ENCODE measurements at places on chromosomes 2 and 18.

- no peak for DNase-seq
These were observed 55.7 kb downstream of the ARHGEF33 start for GRCh38 chr2:38945372-38945771.

DNA sequence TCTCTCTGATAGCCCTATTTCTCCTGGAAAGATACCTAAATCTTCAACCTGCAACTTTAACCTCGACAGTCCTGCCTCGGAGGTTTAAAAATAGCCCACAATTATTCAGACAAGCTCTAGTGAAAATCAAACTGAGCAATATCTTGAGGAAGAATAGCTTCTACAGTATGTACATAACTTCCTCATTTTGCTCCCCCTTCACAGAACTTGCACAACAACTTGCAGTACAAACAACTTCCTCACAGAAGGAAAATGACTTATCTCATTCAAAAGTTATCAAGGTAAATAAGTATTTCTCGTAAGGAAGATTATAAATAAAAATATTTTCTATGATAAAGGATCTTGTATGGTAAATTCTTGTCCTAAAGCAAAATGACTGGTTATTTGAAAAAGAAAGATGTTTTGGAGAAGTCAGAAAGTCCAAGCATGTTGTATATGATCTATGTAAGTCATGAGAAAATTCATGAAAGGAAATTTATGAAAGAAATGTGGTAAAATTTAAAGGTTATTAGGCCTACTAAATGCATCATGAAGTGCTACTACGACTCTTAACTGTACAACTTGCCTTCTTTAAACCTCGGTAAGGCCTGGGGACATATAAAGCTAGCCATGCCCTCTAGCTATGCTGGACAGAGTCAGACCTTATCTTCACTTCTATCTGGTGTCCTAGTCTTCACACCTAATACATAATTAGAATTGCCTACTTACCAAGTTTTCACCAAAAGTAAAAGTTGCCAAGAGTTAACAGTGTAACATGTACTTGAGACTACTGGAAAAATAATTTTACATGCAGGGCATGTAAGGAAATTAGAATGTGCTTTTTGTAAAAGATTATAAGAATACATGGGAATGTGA, 394.5 kb downstream of the DLGAP1 start:
- no peak for DNase-seq

DNA sequence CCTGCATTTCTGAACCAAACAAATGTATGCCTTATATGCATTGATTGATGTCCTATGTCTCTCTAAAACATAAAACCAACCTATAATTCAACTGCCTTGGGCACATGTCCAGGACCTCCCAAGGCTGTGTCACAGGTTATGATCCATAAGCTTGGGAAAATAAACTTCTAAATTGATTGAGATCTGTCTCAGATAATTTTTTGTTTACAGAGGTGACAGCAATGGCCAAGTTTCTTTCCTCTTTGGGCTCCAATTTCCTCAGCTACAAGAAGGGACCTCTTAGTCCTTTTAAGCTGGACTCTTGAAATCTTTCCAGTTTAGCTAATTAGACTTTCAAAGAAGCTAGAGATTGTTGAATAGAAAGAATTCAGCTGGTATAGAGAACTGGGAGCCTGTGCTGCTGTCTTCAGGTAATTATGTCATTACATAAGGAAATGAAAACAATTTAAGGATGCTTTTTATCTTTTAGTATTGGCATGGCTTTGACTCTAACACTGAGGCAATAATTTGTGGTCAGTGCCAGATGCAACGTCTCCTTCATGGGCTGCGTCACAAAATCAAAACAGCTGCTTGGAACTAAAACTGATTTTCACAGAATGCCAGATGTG, 412.1 kb upstream of the TRIB2 start:
- no peak for DNase-seq

DNA sequence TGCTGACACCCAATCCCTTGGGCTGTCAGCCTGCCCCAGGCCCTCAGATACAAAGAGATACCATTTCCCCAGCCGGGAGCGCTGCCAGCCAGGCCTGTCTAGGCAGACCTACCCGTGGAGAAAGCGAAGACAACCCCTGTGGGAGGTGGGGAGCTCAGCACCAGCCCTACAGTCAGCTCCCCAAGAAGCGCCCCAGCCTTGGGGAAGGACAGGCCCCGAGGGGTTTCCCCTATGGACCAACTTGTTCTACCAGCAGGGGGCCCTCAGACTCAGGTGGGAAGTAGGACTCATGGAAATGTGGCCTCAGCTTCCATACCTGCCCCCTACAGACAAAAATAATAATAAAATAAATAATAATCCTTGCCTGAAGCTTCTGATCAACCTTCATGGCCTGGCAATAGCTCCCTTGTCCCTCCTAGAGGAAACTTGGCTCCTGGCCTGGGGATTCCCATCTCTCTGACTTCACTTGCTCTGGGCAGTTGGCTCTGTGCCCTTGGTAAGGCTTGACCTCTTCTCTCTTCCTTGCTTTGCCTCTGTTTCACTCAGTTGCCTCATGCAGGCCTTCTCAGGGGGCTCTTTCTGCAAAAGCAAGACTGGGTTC, 7.0 kb downstream of the SLC35F6 start:
- no peak for DNase-seq

- DNase-seq: no peak
These were observed 22.8 kb upstream of the TTN start for GRCh38 chr2:178829981-178830380.

DNA sequence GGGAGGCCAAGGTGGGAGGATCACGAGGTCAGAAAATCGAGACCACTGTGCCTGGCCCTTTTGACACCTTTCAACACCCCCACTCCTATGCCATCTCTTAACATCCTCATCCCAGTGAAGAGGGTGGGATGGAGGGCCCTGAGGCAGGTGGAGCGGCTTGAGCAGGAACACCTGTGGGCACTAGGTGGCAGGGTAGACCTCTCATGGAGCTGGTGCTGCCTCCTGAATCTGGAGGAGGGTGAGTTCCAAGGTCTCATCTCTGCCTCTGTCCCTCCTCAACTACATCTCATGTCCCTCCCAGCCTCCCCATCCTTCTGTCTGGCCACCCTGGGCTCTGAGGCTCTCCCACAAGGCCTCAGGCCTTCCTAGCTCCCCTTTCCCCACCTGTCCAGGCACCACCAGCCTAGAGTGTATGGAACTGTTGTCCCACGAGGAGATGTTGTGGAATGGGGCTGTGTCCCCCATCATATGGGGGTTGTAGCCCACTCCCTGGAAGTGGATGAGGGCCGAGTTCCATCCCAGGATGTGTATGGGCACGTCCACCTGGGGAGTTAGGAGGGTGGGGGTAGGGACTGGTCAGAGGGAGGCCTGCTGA, 17.0 kb upstream of the CRYBA2 start:
- no peak for DNase-seq

GRCh38 chr2:159089543-159089942, 121.1 kb downstream of the TANC1 start:
- DNase-seq: no peak

GRCh38 chr2:224576088-224576715, 9.0 kb downstream of the CUL3 start:
- no peak for DNase-seq

DNA sequence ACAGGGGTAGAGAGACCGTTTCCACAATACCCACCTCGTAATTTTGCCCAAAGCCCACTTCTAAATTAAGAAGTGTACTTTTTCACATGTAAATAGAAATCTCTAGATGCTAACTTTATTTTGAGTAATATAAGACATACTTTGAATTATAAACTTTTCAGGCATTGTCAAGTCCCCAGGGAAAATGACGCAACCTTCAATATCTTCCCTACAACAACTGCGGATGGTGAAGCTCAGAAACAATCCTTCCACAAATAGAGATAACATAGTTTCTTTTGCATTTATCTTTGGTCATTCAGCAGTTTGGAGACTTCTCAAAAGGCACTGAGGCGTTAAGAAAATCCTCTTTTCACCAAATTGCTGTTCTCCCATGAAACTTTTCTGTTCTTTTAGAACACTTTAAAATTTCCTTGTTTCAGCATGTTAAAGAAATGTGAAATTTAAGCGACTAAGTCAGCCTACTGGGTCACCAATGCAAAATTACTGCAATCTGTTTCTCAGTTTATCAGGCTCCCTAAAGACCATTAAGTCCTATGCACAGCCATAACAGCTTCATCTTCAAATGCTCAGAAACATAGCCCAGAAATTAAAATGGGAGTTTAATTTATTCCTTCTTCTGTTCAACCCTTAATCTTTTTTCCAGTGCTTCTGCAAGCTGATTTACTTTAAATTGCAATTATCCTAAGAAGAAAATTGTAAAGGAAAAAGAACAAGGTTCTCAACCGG, 118.3 kb upstream of the DNAJC10 start:
- no peak for DNase-seq

DNA sequence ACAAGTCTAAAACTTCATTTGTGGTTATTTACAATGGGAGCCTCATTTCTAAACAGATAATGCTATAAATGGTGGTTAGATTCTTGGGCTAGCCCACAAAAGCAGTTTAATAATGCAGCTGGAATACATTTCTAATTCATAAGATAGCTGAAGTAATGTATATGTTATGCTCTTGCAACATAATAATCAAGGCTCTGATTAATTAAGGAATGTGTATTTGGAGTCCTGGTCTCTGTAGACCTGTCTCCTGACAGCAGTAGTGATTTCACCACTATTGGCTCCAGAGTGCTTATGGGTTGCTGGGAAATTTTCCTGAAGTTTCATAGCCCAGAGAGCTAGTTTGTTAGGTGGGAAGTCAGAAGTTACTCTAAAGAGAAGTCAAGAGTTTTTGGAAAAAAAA, 21.3 kb upstream of the CDC42EP3 start:
- DNase-seq: no peak

DNA sequence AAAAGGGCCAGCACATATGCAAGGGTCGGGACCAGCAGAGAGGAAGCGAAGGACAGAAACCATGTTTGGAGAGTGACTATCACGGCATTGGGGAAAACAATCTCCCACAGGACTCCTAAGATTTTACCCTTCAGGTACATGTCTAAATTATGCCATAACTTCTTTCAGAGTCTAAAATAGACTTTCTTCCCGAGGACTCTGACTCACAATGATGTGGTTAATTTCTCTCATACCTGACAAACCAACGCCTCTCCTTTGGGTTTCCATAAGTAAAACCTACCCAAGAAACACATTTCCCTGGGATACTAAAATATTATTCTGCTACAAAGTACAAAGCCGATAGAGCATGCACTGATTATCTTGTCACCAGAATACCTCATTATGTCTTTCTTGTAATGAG, 127.8 kb upstream of the NETO1 start:
- DNase-seq: no peak

DNA sequence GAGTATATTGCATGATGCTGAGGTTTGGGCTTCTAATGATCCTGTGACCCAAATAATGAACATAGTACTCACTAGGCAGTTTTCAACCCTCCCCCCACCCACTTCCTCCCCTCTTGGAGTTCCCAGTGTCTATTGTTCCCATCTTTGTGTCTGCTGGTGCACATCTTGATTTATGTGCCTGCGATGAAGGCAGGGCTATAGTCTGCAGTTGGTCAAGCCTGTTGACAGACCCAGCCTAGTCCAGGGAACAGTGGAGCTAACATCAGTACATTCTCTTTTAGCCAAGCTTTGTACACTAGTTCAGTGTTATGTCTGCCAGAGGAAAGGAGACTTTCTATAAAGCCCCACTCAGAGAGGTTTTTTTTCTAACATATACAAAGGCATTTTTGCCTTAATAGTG, 287.6 kb downstream of the CPS1 start:
- no peak for DNase-seq

DNA sequence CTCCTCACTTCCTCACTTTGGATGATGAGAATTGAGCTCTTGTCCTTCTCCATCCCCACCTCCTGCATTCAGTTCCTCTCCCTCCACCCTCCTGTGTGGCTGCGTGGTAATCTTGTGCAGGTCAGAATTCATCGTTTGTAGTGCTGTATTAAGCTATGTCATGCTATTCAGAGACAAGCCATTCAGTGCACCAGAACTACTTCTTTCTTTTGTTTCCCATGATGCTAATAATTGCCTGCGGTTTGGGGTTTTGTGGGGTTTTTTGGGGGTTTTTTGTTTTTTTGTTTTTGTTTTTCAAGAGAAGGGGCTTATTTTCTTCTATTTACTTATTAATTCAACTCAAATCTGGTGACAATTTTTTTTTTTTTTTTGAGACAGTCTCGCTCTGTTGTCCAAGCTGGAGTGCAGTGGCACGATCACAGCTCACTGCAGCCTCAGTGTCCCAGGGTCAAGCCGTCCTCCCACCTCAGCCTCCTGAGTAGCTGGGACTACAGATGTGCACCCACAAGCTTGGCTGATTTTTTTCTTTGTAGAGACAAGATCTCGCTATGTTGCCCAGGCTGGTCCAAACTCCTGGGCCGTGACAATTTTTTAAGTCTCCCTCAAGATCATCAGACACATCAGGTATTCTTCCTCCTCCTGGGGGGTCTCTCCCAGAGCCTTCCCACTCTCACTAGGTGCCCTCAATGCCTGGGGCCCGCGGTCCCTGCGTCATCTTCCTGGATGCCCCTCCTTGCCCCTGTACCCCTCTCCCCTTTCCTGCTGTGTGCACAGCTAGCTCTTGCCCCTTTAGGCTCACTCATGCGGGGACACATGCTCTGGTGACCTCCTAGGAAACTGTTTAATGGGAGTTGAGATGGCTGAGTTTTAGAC, 37.8 kb downstream of the MAL start:
- no peak for DNase-seq

DNA sequence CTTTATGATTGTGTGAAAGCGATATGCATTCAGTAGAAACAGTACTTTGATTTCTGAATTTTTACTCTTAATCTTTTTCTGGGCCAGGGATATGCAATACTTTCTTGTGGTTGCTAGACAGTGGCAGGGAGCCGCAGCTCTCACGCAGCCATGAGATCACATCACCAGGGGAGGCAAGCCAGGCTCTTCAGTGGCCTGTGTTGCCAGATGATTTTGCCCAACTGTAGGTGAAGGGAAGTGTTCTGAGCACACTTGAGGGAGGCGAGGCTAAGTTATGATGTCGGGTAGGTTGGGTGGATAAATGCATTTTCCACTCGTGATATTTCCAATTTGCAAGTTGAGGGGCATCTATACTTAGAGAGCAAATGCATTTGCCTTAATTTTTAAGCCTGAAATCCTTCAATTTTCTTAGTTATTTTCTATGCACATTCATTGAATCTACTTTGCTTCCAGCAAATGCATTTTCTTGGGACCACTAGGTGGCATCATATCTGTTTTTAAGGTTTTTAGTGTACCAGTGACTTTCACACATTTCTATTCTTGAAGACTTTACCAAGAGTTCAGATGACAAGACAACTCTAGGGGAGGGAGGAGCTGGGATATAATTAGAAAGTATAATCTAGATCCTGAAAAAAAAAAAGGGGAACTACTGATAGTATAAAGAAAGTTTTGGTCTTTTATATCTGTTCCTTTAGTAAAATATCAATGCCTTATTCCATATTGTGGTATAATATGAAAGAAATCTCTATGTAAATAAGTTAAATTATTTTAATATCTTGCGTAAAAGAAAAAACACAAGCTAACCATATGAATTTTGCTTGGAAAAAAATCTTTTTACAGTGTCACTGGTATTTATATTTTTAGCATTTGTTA, 643.3 kb downstream of the SOCS6 start:
- no peak for DNase-seq

DNA sequence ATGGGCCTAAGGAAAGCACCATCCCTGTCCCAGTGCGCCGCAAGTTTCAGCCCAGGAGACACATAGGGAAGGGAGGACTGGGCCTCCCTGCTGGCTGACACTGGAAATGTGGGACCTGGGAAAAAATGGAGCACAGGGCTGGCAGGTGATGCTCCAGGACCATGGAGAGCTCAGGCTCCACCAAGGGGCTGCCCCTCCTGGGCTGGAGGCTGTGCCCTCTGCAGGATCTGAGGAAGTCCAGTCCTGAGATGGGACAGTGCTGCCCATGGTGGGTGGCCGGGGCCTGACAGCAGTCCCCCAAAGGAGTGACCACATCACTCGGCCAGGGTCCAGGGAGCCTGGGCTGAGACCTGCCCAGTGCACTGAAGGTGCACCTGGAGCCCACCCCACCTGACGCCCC, 108.6 kb upstream of the TEKT4 start:
- DNase-seq: no peak

GRCh38 chr2:36530983-36531354, 67.0 kb downstream of the FEZ2 start:
- no peak for DNase-seq
